ENCODE measurements at places on chromosomes 2 and 18.

- no peak for DNase-seq
Observed at GRCh38 chr2:240631548-240632305, 6.4 kb downstream of the GPR35 start.

DNA sequence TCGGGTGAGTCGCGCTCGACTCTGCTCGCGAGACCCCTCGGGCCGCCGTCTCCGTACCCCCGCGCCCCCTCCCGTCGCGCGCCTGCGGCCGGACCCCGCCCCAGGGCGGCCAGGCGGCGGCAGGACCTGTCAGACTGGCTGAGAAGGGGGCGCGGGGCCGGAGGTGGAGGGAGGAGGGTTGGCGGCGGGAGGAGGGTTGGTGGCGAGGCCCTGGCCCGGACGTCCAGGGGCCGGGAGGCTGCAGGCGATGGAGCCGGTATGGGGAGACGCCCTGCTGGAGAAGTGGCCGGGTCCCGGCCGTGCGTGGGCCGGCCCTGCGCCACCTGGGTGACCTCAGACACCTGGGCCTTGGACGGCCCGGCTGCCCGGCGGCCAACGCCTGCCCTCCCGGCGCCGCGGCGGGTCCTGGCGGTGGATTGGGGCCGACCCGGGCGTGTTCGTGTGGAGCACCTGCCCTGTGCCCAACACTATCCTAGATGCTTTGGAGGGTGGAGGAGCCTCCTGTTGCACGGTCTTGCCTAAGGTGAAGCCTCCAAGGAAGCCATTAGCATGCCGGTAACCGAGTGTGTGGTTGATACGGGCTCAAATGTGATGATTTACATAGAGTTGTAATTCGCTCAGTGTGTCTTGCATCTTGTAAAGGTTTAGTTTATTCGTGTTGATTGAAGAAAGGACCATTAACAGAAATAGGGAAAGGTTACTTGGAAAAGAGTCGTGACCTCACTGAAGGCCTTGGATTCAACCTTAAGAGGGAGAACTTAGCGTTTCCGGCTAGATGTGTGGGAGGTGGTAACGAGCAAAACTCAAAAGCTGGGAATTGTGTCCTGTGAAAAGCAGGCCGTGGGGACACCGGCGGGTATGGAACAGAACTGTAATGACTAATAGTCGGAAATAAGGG lies 550 bp downstream of the MYL12B start:
- no peak for DNase-seq

DNA sequence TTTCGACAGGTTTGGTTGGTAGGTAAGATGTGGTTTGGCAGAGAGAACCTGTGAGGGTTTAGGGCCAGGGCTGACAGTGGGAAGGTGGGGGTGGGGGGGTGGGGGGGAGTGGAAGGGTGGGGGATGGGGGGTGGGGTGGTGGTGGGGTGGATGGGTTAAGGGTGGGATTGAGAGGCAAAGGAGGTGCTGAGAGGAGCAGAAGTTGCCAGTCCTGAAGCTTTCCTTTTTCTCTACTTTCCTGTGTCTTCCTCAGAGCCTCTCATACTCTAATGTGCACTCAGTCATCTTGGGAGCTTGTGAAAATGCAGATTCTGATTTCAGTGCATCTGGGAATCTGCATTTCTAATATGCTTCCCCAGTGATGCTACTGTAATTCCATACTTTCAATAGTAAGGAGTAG lies 21.0 kb downstream of the MAP4K4 start:
- no peak for DNase-seq

GRCh38 chr2:11871421-11871820 lies 125.0 kb downstream of the LPIN1 start:
- DNase-seq, result no peak

DNA sequence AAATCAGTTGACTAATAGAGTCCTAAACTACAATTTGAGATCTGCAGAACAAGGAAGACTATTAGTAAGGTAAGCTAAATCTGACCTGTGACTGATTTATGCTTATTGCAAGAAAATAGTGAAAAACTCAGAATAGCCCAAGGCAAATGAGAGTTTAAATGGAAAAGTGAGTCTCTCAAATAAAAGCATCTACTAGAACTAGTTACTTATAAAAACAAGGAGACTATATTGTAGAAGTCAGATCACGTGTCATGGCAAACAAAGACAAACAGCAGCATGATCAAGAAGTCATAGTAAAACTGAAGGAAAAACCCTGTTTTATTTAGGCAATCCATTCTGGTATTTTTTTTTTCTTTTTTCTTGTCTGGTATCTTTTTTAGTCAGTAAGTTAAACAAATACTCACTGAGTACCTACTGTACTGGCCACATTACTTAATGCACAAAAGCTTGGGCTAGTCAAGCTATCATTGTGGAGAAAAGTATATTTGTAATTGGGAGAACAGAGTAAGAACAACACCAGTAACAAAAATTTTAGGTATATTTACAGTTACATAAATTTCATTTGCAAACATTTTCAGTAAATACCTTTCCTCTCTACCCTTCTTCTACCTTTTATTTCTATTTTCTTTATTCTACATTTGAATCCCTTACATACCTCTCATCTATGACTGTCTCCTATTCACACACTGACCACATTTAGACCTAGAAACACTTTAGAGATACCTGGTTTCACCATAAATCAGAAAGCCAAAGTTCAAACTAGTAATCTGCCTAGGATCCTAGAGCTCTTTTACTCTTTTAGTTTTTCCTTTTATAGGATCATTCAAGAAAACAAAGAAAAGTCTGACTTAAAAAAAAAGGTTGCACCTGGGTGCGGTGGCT lies 23.7 kb downstream of the CCDC88A start:
- DNase-seq, result no peak

GRCh38 chr2:79025421-79025820 lies at the start of gene REG3G:
Gene REG3G, plus strand, starts transcription at chr2:79025702. Its CDS starts 392 bp downstream, at chr2:79026094.
- no peak for DNase-seq

GRCh38 chr18:7566244-7566566 lies 911 bp upstream of the PTPRM start:
- no peak for DNase-seq

- no peak for DNase-seq
Observed at GRCh38 chr18:25229081-25229480, 122.9 kb downstream of the ZNF521 start.

DNA sequence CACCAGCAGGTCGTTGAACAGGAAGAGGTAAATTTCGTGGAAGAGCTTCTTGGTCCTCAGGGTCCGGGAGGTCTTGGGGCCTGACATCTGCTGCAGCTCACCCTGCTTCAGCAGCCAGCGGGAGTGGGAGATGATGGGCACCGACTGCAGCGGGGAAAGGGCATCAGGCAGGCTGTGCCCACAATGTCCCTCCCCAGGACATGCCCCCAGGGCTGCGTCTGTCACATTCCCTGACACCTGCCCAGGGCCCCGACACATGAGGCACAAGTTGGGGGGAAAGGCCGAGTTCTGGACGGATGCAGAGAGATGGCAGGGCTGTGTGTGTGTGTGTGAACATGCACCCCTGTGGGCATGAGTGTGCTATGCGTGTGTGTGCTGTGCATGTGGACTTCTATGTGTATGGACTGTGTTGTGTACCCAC lies 13.9 kb downstream of the SNORC start:
- DNase-seq, result no peak

GRCh38 chr2:130848526-130849210 lies 12.0 kb downstream of the ARHGEF4 start:
- no peak for DNase-seq

GRCh38 chr2:45833301-45833967 lies 182.0 kb downstream of the PRKCE start:
- no peak for DNase-seq

- no peak for DNase-seq
Observed at GRCh38 chr2:20474757-20475566, 28.1 kb downstream of the RHOB start.

DNA sequence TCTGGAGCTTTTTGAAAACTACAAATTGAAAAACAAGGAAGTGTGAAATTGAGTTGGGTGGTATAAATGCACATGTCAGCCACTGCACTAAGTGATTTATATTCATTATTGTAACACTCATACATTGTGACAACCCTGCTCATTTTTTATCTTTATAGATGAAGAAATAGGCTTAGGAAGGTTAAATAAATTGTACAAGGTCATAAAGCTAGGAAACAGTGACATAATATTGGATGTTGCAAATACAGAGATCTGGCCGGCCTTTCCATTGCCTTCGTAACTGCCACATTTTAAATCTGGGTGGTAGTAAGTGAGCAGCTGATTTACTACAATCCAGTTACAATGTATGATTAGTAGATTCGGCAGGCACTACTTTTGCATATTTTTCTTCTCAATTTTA lies 76.6 kb upstream of the LPIN2 start:
- DNase-seq, result no peak

GRCh38 chr2:15874854-15875804 lies 65.2 kb upstream of the MYCN start:
- DNase-seq, result no peak

- no peak for DNase-seq
Observed at GRCh38 chr2:118085173-118086023, 2.9 kb upstream of the INSIG2 start.

GRCh38 chr18:2087877-2088673 lies 483.2 kb downstream of the METTL4 start:
- no peak for DNase-seq

- DNase-seq, result no peak
Observed at GRCh38 chr2:70938586-70938950, 2.9 kb downstream of the ATP6V1B1 start.

GRCh38 chr2:209579230-209579749 lies 155.4 kb downstream of the MAP2 start:
- no peak for DNase-seq

GRCh38 chr2:124248386-124248785 lies 223.3 kb downstream of the CNTNAP5 start:
- DNase-seq, result no peak

GRCh38 chr2:40282428-40282827 lies 169.5 kb downstream of the SLC8A1 start:
- DNase-seq, result no peak

- no peak for DNase-seq
Observed at GRCh38 chr2:120224735-120225548, 1.7 kb upstream of the TMEM185B start.

- DNase-seq, result no peak
Observed at GRCh38 chr2:97908208-97908676, 87.5 kb downstream of the TMEM131 start.

GRCh38 chr2:136823291-136823690 lies 57.9 kb downstream of the THSD7B start:
- no peak for DNase-seq

GRCh38 chr2:101076581-101076980 lies 74.5 kb downstream of the RPL31 start:
- DNase-seq, result no peak

DNA sequence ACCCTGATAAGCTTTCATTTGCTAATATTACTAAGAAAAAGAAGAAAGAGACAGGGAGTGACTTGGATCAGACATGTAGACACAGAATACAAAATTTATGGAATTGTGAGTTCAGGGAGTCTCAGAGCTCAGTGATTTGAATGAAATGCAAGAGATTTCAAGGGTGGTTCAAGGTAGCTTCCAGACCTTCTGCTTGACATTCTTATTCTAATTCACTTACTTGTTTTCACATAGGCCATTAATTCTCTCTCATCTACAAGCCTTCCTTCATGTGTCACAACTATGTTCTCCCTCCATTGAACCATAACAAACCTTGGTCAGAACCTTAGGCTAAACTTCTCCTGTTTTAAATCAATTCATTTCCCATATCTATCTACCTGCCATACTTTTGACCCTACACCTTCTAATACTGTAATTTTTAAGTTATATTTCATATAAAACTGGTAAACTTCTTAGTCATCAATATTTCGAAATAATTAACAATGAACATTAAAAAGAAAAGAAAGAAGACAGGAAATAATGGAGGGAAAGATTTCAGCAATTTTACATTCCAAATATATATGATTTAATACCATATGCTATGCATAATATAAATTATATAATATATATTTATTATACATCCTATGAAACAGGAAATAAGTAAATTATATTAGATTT lies 139.2 kb upstream of the PDE1A start:
- no peak for DNase-seq

DNA sequence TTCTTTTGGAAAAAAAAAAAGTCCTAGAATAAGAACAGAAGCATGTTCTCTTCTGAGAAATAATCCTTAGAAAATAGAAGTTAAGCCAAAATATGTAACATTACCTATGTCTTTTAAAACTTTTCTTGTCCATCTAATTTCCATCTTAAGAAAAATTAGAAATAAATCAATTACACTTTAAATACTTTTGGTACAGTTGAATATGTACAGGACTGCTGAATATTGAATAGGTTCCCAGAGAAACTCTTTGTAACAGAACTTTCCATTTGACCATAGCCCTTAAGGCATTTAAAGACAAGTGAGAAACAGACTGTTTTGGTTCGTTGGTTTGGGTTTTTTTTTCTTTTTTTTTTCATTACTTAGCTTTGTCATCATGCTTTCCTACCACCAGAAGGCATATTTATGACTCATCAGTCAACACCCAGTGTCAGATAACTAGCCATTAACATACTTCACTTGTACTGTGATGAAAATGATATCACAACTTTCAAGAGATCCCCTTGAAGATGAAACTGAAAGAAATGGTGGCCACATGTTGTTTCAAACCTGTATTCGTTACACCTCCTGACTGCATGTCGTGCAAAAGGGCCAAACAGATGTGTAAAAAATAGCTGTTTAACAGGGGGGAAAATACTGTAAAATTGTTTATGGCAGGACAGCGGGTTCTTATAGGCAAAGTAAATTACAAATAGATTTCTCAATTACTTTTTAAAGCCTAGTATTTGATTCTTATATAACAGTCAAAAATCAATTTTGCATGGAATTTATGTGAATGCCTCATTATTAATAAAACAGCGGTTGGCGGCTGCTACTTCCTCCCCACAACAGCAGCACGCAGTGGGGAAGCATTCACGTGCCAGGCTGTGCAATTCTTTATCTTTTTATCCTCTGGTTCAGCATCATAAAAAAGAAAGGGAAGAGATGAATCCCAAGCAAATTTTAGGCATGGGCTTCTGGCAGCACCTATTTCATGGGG lies 280.7 kb upstream of the HNRNPA3 start:
- no peak for DNase-seq

- no peak for DNase-seq
Observed at GRCh38 chr2:30222636-30223360, 8.5 kb upstream of the LBH start.

DNA sequence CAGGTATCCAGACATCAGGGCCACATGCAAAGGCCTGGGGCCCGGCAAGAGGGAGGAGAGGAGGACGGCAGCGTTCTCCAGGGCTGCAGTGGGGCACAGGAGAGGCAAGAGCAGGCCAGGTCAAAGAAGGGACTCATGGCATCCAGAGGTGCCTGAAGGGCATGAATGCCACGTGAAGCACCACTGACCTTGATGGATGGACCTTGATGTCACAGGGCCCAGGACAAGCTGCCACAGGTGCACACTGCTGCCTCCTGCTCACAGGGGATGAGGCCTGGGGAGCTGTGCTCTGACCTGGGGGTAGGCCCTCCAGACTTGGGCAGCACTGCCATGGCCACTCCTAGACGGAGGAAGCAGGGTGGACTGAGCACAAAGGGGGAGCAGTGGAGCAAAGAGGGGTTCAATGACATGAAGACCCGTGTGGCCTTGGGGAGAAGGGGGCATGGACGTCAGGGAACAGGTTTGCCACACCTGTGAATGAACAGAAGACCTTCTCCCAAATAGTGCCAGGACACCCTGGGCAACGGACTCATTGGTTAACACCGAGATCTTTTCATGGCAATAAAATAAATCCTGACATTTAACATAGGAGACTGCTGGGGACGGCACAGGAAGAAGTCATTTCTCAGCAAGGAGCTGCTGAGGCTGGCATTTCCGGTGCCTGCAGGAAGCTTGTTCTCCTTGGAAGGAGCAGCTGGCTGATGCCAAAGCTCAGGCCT lies 65.6 kb downstream of the EMX1 start:
- DNase-seq, result no peak

All from stimulated activated CD8-positive, alpha-beta memory T cell treated with anti-CD3 and anti-CD28 coated beads, Interleukin-2, amount 100 ng/mL, for 1 hour (primary cell).